ENCODE measurements at places on chromosomes 4 and X.
A peak's percentile ranks its signal among the peaks of the same experiment; 100 is the strongest.

DNA sequence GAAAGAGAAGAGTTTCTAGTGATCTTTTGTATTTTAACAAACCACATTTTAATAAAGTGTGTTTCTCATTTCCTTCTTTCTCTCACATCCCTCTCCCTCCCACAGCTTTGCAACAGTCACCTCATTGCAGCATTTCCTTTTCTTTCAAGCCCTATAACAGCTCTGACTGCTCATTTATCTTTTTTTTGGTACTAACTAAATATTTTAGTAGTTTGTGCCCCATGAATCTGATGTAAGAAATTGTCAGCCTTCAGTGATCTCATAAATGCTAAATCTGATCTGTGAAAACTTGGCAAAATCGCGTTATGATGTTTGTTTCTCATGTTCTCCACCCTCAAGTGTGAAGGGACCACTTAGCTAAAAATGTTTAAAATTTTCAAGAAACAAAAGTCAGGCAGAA lies 258.5 kb upstream of the SLIT2 start:
- no peak for DNase-seq

DNA sequence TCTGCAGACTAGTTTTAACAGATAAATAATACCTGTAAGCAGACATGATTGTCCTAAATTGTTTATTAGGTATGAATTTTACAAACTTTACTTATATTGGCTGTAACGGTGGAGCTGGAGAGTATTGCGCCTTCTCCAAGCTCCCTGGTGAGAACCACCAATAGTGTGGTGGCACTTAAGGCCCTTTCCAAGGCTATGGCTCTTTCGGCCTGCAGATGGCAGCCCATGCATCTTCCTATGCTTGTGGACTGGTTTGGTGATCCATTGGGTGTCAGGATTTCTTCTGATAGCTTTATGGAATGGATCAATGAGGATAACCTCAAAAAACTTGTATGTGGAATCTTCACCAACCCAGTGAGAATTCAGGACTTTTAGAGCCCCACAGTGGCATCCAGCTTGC lies 7.8 kb downstream of the LARP1B start:
- peak; percentile 16 for DNase-seq

DNA sequence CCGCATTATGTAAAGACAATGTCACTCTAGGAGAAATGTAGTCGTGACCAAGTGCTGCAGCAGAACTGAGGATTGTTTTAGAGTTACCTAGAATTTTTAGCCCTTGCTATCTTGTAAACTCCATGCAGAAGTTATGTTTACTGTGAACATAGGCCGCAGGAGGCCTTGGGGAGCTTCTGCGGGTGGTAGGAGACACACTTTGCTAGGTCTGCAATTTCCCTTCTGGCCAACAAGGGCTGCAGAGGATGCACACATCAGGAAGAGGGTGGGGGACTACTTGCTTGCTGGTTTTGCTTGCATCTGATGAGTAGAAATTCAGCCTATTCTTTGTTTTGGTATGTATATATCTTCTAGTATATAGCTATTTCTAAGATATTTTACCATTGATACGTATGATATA lies 23.1 kb downstream of the BANK1 start:
- DNase-seq = no peak

GRCh38 chr4:183541752-183542040 lies 36.8 kb downstream of the ING2 start:
- DNase-seq = no peak

- DNase-seq = no peak
These were observed 25.6 kb downstream of the ELF4 start for GRCh38 chrX:130084631-130085237.

- DNase-seq = no peak
These were observed 3.0 kb upstream of the MAB21L2 start for GRCh38 chr4:150578745-150579501.

DNA sequence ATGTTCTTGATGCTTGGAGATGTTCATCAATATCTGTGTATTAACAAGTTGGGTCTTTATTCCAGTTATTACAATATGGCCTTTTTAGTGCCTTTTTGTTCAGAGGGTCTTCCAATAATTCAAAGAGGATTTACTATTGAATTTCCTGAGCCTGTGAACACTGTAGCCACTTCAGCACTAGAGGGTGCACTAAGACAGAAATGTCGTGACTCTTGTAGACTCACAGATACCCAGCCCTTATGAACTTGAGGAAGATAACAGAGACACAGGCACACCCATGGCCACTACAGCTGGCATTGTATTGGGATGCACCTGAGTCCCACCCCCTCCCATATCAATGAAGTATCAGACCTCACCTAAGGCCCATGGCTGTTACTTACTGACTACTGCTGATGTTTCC lies 54.4 kb upstream of the ACTRT1 start:
- DNase-seq = no peak

- DNase-seq = peak; percentile 75
These were observed 264.3 kb downstream of the NPFFR2 start for GRCh38 chr4:72295966-72296557.

DNA sequence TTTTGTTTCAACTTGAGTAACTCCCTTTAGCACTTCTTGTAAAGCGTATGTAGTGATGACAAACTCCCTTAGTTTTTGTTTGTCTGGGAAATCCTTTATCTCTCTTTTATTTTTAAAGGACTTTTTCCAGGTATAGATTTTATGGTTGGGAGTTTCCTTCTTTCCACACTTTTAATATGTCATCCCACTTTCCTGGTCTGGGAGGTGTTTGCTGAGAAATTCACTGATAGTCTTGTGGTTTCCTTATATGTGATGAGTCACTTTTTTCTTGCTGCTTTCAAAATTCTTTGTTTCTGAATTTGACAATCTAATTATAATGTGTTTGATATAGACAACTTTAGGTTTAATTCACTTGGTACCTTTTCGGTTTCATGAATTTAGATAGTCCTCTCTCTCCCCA lies 353.9 kb downstream of the GPAT3 start:
- DNase-seq = peak; percentile 72

GRCh38 chr4:149999485-150000074 lies 78.7 kb upstream of the DCLK2 start:
- DNase-seq = peak; percentile 81

GRCh38 chr4:22253431-22253830 lies 262.4 kb downstream of the ADGRA3 start:
- no peak for DNase-seq

- no peak for DNase-seq
These were observed 92.1 kb downstream of the KLHL13 start for GRCh38 chrX:118024482-118024881.

GRCh38 chr4:52234561-52235440 lies 183.7 kb downstream of the SPATA18 start:
- DNase-seq = peak; percentile 19

DNA sequence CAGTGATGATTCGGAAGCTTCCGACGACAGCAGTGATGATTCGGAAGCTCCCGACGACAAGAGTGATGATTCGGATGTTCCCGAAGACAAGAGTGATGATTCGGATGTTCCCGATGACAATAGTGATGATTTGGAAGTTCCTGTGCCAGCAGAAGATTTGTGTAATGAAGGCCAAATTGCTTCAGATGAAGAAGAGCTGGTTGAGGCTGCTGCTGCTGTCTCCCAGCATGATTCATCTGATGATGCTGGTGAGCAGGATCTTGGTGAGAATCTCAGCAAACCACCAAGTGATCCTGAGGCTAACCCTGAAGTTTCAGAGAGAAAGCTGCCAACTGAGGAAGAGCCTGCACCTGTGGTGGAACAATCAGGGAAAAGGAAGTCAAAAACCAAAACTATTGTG lies 14.2 kb downstream of the CXCR3 start:
- peak; percentile 8 for DNase-seq

GRCh38 chrX:14491689-14492088 lies 37.6 kb upstream of the GLRA2 start:
- DNase-seq = no peak

DNA sequence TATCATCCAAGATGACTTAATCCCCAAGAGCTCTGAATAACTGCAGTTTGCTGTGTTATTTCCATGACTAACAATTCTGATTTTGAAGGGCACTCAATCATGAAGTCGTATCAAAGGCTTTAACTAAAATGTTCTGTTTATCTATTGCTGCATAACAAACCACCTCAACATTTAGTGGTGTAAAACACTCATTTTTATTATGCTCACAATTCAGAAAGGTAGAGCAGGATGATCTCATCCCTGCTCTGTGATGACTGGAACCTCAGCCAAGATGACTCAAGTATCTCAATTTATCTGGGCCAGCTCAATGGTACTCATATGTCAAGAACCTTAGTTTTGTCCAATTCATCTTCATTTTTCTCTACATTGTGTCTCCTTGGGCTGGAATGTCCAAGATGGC lies 451.1 kb downstream of the PPARGC1A start:
- DNase-seq = peak; percentile 12

- no peak for DNase-seq
These were observed 432.0 kb downstream of the GLUD2 start for GRCh38 chrX:121479406-121479805.

- DNase-seq = peak; percentile 22
These were observed 409 bp upstream of the MPP1 start for GRCh38 chrX:154805696-154806091.

DNA sequence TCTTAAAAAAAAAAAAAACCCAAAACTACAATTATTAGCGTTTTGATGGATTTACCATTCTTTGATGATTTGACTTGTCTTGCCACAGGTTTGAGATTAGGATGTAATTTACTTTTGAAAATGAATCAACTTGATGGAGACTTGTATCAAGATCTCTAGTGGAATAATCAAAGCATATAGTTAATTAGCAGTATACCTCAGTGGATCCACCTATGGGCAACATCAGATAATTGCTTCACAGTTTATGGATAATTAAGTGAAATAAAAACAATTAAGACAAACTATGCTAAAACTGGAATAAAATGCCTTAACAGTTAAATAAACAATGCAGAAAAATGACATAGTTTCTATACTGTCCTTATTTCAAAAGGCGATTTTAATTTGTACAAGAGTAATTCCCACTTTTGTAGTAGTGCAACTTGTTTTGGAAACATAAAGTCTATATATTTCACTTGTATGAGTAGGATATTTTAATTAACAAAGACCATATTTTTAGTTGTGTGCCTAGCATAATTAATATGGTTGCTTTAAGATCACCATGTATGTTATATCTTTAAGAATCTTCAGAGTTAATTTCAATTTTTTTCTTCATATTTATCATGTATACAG lies 4.2 kb downstream of the CPEB2 start:
- peak; percentile 55 for DNase-seq

- peak; percentile 50 for DNase-seq
These were observed 14.7 kb upstream of the DCHS2 start for GRCh38 chr4:154506253-154506652.

DNA sequence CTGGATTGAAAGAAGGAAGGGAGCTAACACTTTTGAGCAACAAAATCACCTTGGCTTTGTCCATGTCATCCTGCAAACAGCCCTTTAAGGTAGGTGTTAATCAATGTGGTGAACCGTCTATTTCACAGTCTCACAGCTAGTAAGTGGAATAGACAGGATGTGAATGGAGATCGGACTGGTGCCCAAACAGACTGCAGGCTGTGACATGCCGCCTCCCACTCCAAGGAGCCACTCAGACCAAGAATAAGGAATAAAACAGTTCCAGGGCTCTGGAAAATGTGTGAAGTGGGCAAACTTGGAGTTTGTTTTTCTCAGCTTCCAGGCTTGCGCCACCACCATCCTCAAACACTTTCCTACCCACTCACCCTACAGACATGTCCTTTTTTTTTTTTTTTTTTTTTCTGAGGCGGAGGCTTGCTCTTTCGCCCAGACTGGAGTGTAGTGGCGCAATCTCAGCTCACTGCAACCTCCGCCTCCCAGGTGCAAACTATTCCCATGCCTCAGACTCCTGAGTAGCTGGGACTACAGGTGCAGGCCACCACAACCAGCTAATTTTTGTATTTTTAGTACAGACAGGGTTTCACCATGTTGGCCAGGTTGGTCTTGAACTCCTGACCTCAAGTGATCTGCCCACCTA lies 57.7 kb upstream of the SEC24B start:
- no peak for DNase-seq

- DNase-seq = no peak
These were observed 52.0 kb upstream of the UGT2B7 start for GRCh38 chr4:69044247-69044646.

DNA sequence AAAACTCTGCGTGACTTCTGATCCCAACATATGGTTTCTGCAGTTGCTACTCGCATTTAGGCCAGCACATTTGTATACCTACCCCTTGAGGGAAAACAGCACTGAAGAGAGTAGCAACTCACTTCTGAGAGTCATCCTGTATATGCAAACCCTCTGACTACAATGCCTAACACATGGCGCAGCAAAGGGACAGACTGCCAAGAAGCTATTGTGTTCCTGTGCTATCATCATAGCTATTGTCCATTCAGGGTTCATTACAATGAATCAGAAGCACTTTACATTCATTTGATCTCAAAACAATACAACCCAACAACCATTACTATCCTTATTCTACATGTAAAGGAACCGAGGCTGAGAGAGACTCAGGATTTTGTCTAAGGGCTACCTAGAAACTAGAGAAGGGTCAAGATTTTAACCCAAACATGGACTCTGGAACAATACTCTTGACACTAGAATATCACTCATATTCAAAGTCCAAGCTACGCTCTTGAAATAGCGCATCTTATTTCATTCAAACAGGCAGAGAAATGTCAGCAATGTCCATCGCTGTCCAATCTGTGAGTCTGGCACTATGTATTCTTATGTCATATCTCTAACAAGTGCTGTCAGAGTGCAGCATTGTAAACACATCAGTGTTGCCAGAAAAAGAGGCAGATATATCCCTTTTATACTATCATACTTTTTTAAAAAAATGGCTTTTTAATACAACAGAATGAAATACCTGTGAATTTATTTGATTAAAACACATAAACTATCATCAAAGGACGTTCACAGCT lies 173.6 kb downstream of the CORIN start:
- no peak for DNase-seq

GRCh38 chr4:108171339-108172230 lies 2.9 kb upstream of the LEF1 start:
- peak; percentile 22 for DNase-seq

- peak; percentile 52 for DNase-seq
These were observed 2.3 kb downstream of the VEGFC start for GRCh38 chr4:176790398-176790797.

DNA sequence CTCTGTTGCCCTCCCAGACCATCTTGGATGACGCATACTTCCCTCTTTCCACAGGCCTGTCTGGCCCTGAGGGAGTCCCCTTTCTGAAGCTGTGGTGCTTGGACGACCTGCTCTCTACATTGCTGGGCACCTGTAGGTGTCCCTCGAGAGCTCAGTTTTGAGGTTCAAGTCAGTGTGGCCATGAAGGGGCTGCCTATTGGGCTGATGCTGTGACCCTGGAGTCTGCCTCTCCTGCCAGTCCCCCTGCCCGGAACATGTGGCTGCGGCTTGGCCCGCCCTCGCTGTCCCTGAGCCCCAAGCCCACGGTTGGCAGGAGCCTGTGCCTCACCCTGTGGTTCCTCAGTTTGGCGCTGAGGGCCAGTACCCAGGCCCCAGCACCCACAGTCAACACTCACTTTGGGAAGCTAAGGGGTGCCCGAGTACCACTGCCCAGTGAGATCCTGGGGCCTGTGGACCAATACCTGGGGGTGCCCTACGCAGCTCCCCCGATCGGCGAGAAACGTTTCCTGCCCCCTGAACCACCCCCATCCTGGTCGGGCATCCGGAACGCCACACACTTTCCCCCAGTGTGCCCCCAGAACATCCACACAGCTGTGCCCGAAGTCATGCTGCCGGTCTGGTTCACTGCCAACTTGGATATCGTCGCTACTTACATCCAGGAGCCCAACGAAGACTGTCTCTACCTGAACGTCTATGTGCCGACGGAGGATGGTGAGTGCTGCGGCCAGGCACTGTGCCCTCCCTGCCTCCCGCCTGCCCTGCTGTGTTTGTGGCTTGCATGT lies 3.0 kb downstream of the NLGN3 start:
- DNase-seq = no peak
